ENCODE measurements at places on chromosomes 5 and 9. TPM values are rescaled to one million over a fixed set of nuclear protein-coding genes. Genes with fewer than 3 reads are reported as not detected.

The LRSAM1 gene
- total RNA-seq, result 21.2 TPM

The PCDHA7 gene
- total RNA-seq, result 0.66 TPM

The TRAF1 gene
- total RNA-seq, result 3.8 TPM

The SLC1A3 gene
- 8.3 TPM for total RNA-seq

The FKTN gene
- 53.1 TPM for total RNA-seq

The WNK2 gene
- 0.15 TPM for total RNA-seq

The DND1 gene
- total RNA-seq, result 0.17 TPM

The ENC1 gene
- total RNA-seq, result 16.1 TPM

The UBAC1 gene
- 31.4 TPM for total RNA-seq

The G3BP1 gene
- 151 TPM for total RNA-seq

The PCDHGA12 gene
- 26.0 TPM for total RNA-seq

The ITGA2 gene
- 24.5 TPM for total RNA-seq

The FBXL7 gene
- total RNA-seq, result 7.3 TPM

The FOXD4L4 gene
- total RNA-seq, result 0.29 TPM

The IL13 gene
- total RNA-seq, result not detected

The IFNB1 gene
- not detected for total RNA-seq

The SLC25A48 gene
- not detected for total RNA-seq

The CCNI2 gene
- total RNA-seq, result not detected

The SLC2A6 gene
- 14.1 TPM for total RNA-seq

The MLLT3 gene
- total RNA-seq, result 37.1 TPM

The FGFR4 gene
- 20.1 TPM for total RNA-seq

The IFNK gene
- total RNA-seq, result not detected

The BTNL9 gene
- not detected for total RNA-seq

The RGS7BP gene
- total RNA-seq, result not detected

The PPIC gene
- total RNA-seq, result 57.7 TPM

The ADGRV1 gene
- total RNA-seq, result 0.50 TPM

The TLR4 gene
- total RNA-seq, result 6.0 TPM

The CATSPER3 gene
- 0.17 TPM for total RNA-seq

The KCTD16 gene
- total RNA-seq, result 0.50 TPM

The LMBRD2 gene
- 12.2 TPM for total RNA-seq

The RAB24 gene
- 33.4 TPM for total RNA-seq

The TAF1L gene
- total RNA-seq, result under 0.01 TPM

The LCP2 gene
- total RNA-seq, result not detected

Data from smooth muscle cell of trachea (primary cell).